ENCODE measurements at places on chromosomes 4 and X.

DNA sequence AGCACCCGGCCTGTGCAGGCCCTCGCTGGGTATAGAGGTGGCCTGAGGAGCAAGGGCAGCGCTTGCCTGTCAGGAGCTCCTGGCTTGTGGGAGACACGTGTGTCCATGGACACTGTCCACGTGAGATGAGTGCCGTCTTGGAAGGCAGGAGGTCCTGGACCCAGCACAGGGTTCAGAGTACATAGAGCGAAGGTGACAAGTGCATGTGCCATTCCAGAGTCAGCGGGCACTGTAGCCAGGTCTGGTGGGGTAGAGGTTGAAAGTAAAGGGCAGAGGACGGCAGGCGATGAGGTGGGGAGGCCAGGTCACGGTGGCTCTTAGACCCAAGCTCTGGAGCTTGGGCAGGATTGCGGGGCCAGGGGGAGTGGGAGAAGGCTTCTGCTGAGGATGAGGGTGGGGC lies 28.4 kb upstream of the TADA2B start:
- DNase-seq, result no peak

GRCh38 chrX:129641941-129642340 lies 12.8 kb downstream of the APLN start:
- DNase-seq, result peak; percentile 71

GRCh38 chrX:10112510-10112909 lies 44.3 kb upstream of the CLCN4 start:
- no peak for DNase-seq

- peak; percentile 32 for DNase-seq
Observed at GRCh38 chr4:159046683-159047082, 56.2 kb upstream of the RAPGEF2 start.

- no peak for DNase-seq
Observed at GRCh38 chr4:142559986-142560385, 286.1 kb downstream of the INPP4B start.

DNA sequence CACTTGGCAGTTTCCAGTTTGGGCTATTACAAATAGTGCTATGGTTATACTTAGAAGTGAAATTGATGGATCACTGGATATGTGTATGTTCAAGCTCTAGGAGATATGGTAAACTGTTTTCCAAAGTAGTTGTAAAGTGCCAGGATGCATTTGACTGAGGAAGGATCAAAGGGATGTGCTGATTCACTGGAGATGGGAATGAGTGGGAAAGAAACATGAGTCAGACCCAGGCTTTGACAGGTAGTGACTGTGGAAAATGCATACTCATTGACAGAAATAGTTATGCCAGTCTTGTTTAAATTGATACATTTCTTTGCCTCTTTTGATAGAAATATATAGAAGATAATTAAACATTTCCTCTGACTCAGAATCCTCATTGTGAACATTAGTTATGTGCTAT lies 77.9 kb downstream of the CEP135 start:
- DNase-seq, result no peak

DNA sequence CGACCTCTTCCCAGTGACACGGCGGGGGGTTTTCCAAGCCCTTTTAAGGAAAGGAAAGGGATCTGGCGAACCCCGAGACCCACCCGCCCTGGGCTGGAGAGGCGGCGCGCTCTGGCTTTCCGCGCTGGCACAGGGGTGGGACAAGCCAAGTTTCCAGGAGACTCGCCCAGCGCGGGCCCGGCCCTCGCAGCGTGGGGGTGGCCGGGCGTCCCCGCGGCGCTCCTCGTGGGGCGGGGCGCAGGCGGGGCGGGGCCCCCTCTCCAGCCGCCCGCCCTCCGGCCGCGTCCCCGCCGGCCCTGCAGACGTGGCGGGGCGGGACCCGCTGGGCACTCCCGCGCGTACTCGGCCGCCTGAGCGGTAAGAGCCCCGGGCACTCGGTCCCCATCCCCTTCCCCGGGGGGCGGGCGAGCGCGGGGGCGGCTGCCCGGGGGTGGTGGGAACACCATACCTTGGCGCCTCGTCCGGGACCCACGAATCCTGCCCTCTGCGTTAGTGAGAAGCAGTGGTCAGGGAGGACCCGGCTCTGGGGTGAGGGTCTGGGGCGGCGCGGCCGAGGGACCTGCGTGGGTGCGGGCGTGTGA lies at the start of gene FAM114A1:
FAM114A1 (plus strand) TSS at position 329 of the 581 bp plus-strand sequence. CDS start 10,273 bp downstream, outside the sequence.
- DNase-seq, result peak; percentile 85

GRCh38 chrX:40094041-40094899 lies 3.5 kb downstream of the BCOR start:
- DNase-seq, result peak; percentile 90

DNA sequence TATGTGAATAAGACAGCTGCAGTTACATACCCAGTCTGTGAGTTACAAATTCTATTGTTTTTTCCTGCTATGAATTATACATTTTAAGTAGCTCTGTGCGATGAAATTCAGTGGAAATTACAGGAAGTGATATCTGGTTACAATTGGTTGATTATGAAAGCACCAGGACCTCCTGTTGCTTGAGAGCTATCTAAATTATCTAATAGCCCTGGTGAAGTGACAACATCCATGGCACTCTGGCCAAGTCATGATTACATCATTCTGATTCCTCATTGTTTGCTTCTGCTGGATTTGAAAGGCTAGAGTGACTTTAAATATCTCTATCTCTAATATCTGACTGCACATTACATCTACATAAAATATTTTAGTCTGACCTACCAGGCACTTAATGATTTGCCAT lies 515.0 kb downstream of the CFAP47 start:
- DNase-seq, result no peak

GRCh38 chrX:39859991-39860861 lies 237.5 kb downstream of the BCOR start:
- DNase-seq, result peak; percentile 76

GRCh38 chr4:41632481-41633073 lies 94.6 kb downstream of the LIMCH1 start:
- no peak for DNase-seq

GRCh38 chr4:40969501-40969900 lies 219.7 kb downstream of the NSUN7 start:
- DNase-seq, result no peak

DNA sequence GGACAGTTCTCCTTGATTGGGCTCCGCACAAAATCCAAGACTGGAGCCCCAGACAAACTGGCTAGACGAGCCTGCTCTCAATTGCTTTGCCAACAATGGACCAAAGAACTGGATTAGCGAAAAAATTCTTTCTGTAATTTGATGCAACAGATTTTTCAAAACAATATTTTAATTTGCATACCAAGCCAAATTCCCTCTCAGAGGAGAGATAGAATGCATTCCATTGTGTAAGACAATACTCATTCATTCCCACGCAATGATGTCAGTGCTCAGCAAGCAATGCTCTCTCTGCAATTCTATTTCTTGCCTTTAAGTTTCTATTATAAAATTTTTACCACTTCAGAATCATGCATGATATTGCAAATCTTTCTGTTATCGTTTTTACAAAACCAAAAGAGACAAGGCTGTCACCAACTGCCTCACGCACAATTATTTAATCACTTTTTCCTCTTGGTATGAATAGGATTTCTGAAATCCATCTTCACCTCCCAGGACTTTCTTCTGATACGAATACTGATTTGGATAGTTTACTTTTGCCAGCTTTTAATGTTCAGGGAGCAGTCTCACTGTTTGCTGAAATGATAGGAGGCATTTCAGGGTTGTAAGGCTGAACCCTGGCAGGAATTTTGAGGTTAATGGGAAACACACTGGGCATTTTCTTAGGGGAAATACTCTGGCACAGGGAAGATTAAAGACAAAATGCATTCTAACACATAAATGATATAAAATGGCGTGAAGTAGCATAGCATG lies 46.1 kb upstream of the HCCS start:
- DNase-seq, result no peak

- no peak for DNase-seq
Observed at GRCh38 chr4:138821331-138821730, 194.2 kb upstream of the NOCT start.

GRCh38 chr4:20544645-20545044 lies 155.6 kb upstream of the PACRGL start:
- peak; percentile 42 for DNase-seq

GRCh38 chrX:46710927-46711623 lies 47.8 kb downstream of the SLC9A7 start:
- no peak for DNase-seq

DNA sequence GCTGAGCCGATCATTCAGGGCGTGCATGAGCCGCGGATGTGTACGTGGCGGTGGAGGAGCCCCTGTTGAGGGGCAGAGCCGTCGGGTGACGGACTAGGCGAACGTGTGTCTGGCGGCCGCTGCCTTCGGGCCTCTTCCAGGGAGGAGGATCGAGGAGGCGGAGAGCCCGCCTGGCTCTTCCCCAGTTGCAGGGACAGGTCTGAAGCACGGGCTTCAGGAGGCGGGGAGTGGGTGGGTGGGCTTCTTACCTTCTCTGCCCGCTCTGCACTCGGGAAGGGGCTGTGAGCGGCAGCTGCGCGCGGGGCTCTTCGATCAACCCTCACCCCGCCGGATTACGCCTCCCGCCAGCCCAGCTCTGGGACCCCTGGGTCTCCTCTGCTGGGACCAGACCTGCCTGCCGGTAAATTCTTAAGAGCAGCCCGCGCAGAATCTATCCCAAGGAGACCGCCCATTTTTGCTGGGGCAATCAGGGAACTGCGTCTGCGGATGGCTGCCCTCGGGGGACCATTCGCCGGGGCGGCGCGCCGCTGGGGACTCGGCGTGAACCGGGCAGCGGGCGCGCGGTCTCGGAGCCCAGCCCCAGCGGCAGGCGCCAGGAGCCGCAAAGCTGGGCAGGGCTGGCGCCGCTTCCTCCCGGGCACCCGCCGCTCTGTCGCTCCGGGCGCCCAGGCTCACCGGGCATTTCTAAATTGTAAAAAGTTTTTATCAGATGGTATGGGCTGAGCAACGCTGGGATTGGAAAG lies 4.9 kb downstream of the PLAC8 start:
- peak; percentile 72 for DNase-seq

GRCh38 chr4:47425628-47426027 lies 37.9 kb downstream of the COMMD8 start:
- DNase-seq, result no peak

DNA sequence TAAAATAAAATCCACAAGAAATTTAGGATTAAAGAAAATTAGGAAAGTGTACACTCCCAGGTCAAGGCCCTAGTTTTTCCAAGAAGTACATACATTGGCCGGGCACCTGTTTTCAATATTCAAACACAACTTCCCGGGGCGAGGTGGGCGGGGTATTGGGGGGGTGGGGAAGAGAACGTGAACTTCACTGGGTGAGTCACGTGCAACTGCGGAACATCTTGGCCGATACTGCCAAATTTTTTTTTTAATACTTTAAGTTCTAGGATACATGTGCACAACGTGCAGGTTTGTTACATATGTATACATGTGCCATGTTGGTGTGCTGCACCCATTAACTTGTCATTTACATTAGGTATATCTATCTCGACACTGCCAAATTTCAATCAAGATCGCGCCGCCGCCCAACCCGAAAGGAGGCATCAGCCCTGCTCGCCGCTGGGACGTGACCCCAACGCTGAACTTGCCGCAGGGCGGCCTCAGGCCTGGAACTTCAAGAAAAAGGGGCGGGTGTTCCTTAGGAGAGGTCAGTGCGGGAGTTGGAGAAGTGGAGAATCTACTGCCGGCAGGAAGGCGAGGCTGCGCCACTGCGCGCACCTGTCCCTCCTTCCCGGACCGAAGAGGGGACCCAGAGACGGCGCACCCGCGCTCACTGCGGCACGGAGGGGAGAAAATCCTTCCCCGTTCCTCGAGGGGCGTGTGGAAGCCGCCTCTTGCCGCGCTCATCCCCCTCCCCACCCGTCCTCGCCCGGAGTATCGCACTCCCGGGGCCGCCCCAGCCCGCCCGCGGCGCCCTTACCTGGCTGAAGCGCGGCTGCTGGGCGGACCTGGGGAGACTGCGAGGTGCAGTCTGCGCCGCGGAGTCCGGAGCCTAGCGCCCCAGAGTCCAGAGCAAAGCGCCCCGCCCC lies at the start of gene TEC:
TEC (minus strand) TSS at position 883 of the 905 bp plus-strand sequence. CDS start 41,224 bp downstream, outside the sequence.
- DNase-seq, result peak; percentile 85

- peak; percentile 93 for DNase-seq
Observed at GRCh38 chr4:81505004-81505598, 33.4 kb upstream of the RASGEF1B start.

- DNase-seq, result no peak
Observed at GRCh38 chr4:96406742-96407141, 566.8 kb downstream of the PDHA2 start.

DNA sequence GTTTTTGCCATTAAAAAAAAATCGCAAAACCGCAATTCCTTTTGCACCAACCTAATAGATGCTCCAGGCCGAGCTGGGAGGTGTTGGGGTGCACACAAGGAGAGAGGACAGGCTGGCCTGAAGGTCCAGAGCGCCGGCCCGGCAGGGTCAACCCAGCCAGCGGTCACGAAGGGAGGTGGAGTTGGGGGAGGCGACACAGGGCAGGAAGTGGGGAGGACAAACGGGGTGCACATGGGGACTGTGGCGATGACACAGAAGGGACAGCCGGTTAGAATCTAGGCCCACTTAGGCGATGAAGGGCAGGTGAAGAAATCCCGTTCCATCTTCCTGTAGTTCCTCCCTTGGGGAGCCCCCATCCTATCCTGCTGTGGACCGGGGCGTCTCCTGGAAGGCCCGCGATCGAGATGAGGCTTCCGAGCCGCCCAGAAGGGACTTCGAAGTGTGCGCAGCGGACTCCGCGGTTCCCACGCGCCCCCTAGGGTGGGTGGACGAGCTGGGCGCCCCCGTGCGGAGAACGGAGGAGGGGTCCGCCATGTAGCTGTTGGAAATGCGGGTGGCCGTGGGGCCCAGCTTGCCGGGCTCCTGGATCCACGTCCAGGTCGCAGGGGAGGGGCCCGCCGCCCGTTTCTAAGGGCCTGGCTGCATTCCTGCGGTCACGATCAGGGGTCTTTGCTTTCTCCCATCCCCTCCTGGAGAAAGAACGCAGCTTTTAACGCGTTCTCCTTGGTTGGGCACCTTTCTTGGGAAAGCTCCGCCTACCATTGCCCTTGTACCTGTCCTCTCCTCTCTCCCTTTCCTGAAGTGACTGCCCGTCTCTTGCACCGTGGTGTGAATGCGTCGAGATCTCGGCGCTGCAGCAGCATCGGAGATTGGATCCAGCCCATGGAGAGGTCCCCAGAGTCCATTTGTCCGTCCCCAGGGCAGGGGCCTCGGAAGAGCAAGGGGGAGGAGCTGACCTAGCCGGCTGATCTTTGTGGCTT lies 17.0 kb upstream of the HPF1 start:
- DNase-seq, result peak; percentile 65

GRCh38 chr4:10659251-10659650 lies 25.3 kb downstream of the CLNK start:
- DNase-seq, result no peak

- DNase-seq, result peak; percentile 77
Observed at GRCh38 chr4:153465615-153466080, 512 bp upstream of the TMEM131L start.

DNA sequence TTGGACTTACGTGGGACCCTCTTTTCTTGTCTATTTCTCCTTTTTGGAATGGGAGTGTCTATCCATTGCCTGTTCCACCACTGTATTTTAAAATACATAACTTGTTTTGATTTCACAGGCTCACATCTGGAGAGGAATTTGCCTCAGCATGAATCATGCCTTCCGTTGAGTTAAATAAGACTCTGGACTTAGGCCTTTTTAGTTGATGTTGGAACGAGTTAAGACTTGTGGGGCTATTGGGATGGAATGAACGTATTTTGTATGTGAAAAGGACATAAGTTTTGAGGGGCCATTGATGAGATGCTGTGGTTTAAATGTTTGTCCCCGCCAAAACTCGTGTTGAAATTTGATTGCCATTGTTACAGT lies 66.2 kb downstream of the BEX3 start:
- no peak for DNase-seq
